ENCODE measurements at places on chromosomes 13 and 19. TPM values are rescaled to one million over a fixed set of nuclear protein-coding genes. Genes with fewer than 3 reads are reported as not detected.
A peak's percentile ranks its signal among the peaks of the same experiment; 100 is the strongest.

- no peaks in the 10 kb centered on the region for H3K36me3 ChIP-seq
- no peak for DNase-seq
- H3K4me1 ChIP-seq, result no peaks in the 10 kb centered on the region
- no peak overlapping the region for H3K4me3 ChIP-seq
- no peak overlapping the region for H3K27ac ChIP-seq
- H3K27me3 ChIP-seq, result no peaks in the 10 kb centered on the region
Observed at GRCh38 chr13:106440866-106441265, 94.6 kb downstream of the EFNB2 start.

- no peak overlapping the region for H3K4me3 ChIP-seq
- DNase-seq, result no peak
- H3K27me3 ChIP-seq, result peaks cover 4% of the 10 kb centered on the region
- H3K36me3 ChIP-seq, result no peaks in the 10 kb centered on the region
Observed at GRCh38 chr19:39915101-39915847, 19.2 kb downstream of the FCGBP start.

- no peaks in the 10 kb centered on the region for H3K4me1 ChIP-seq
- DNase-seq, result no peak
- no peak overlapping the region for H3K27ac ChIP-seq
- H3K27me3 ChIP-seq, result no peaks in the 10 kb centered on the region
Observed at GRCh38 chr13:22235950-22236290, 565.0 kb downstream of the FGF9 start.

DNA sequence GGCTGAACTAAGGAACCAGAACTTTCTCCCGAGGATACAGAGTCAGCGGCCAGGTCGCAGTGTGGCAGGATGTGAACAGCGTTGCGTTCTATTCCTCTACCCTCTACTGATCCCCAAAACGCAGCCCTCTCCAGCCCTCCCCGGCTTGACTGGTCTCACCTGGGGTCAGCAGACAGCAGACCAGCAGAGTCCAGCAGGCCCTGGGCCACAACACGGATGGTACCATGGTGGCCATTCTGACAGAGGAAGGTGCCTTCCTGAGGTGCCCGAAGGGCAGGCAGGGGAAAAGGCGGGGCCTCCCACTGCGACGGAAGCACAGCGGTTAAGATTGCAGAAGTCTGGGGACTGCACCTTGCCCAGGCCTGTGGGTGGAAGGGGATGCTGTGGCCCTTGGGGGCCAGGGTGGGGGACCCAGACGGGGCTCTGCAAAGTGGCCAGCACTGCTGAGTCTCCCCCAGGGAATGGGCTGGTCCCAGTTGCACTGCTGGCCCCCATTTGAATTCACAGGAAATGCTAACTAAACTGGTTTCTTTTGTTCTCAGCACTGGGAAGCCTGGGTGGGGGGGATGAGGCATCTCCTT, at the start of gene ICAM3:
TSS of gene ICAM3 (minus strand) at position 245 of the 581 bp plus-strand sequence. CDS start at position 235, 10 bp downstream.
- H3K4me1 ChIP-seq, result no peaks in the 10 kb centered on the region
- no peak within 1 kb of the TSS for H3K4me3 ChIP-seq

DNA sequence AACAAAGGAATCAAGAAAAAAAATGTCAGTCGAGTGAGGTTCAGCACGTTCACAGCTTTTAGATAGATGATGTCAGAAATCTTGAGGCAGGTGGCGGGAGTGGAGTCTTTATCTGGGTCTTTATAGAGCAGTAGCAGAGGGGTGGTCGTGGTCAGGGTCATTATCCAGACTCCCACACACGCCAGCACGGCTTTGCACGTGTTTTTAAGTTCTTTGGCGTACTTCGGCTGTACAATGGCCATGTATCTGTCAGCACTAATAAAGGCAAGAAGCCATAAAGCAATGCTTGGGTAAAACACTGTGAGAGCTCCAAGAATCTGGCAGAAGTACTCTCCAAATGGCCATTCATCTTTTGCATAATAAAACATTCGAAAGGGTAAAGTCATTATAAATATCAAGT, 2.9 kb downstream of the GPR18 start:
- H3K36me3 ChIP-seq, result no peaks in the 10 kb centered on the region
- DNase-seq, result no peak
- peaks cover 50% of the 10 kb centered on the region for H3K4me1 ChIP-seq
- H3K27me3 ChIP-seq, result no peaks in the 10 kb centered on the region
- no peak overlapping the region for H3K27ac ChIP-seq

GRCh38 chr13:100666124-100666523, 8.5 kb downstream of the TMTC4 start:
- no peak overlapping the region for H3K27ac ChIP-seq
- no peak overlapping the region for H3K4me3 ChIP-seq
- H3K27me3 ChIP-seq, result no peaks in the 10 kb centered on the region

DNA sequence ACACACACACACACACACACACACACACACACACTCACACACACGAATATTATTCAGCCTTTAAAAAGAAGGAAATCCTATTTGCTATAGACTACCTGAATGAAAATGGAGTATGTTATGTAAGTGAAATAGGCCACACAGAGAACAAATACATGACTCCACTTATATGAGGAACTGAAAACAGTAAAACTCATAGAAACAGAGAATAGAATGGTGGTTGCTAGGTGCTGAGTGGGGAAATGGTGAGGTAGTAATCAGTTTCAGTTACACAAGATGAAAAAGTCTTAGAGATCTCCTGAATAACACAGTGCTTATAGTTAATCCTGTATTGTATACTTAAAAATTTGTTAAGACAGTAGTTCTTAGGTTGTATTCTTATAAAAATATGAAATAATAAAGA, 8.2 kb downstream of the ZNF677 start:
- H3K27me3 ChIP-seq, result no peaks in the 10 kb centered on the region
- H3K27ac ChIP-seq, result no peak overlapping the region
- no peaks in the 10 kb centered on the region for H3K4me1 ChIP-seq
- DNase-seq, result no peak

GRCh38 chr13:30033681-30034457, 183.5 kb upstream of the UBL3 start:
- DNase-seq, result no peak
- no peaks in the 10 kb centered on the region for H3K27me3 ChIP-seq
- no peaks in the 10 kb centered on the region for H3K36me3 ChIP-seq
- H3K4me1 ChIP-seq, result no peaks in the 10 kb centered on the region
- H3K4me3 ChIP-seq, result no peak overlapping the region
- no peak overlapping the region for H3K27ac ChIP-seq

DNA sequence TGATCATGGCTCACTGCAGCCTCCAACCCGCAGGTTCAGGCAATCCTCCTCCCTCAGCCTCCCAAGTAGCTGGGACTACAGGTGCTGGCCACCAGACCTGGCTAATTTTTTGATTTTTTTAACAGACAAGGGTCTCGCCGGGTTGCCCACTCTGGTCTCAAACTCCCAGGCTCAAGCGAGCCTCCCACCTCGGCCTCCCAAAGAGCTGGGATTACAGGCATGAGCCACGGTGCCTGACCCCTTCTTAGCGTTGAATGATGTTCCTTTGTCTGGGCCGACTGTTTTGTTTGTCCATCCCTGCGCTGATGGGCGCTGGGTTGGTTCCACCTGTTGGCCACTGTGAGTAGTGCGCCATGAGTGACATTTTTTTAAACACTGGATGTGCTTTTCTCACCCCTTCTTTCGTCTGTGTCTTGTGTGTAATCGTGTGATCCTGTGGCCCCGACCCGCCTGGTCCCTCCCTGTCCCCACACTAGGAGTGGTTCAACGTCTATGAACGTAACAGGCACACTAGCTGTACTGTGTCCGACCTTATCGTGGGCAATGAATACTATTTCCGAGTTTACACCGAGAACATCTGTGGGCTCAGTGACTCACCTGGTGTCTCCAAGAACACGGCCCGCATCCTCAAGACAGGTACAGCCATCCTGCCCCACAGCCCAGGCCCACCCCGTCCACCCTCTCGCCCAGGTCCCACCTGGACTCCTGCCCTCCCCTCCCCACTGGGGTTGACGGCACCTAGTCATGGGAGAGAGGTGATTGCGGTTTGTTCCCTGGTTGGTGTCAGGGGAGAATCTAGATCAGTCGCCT, 15.0 kb upstream of the EMC10 start:
- peaks cover 2% of the 10 kb centered on the region for H3K27me3 ChIP-seq
- no peak overlapping the region for H3K27ac ChIP-seq
- H3K36me3 ChIP-seq, result peaks cover 61% of the 10 kb centered on the region
- H3K4me1 ChIP-seq, result peaks cover 9% of the 10 kb centered on the region
- peak; percentile 50 for DNase-seq

- H3K36me3 ChIP-seq, result no peaks in the 10 kb centered on the region
- H3K4me3 ChIP-seq, result no peak overlapping the region
- no peaks in the 10 kb centered on the region for H3K27me3 ChIP-seq
- no peaks in the 10 kb centered on the region for H3K4me1 ChIP-seq
- no peak for DNase-seq
- H3K27ac ChIP-seq, result no peak overlapping the region
Observed at GRCh38 chr13:35160896-35161295, 218.8 kb downstream of the NBEA start.

- DNase-seq, result no peak
- no peaks in the 10 kb centered on the region for H3K27me3 ChIP-seq
- no peak overlapping the region for H3K27ac ChIP-seq
- H3K4me3 ChIP-seq, result no peak overlapping the region
- H3K4me1 ChIP-seq, result peaks cover 11% of the 10 kb centered on the region
- no peaks in the 10 kb centered on the region for H3K36me3 ChIP-seq
Observed at GRCh38 chr13:40498461-40498860, 168.0 kb downstream of the FOXO1 start.

DNA sequence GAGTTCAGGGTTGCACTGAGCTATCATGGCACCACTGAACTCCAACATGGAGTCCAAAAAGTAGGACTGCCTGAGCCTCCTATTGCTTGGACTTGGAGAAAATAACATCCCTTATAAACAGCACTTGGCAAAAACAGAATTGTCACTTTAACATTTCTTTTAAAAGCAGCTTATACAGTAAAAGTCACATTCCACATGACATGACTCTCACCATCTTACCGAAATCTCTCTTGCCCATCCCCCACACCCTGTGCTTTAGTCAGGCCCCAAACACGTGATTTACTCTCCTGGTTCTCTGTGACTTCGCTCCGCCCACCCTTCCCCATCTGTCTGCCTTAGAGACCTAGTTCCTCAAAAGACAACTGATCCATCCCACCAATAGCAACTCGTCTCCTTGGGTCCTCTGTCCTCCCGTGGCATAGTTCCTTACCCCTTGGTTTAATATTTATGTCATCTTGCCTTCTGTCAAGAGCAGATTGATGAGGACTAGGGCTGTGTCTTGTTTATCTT, 4.6 kb downstream of the SAFB start:
- no peaks in the 10 kb centered on the region for H3K36me3 ChIP-seq
- peaks cover 79% of the 10 kb centered on the region for H3K4me1 ChIP-seq
- no peak overlapping the region for H3K4me3 ChIP-seq

DNA sequence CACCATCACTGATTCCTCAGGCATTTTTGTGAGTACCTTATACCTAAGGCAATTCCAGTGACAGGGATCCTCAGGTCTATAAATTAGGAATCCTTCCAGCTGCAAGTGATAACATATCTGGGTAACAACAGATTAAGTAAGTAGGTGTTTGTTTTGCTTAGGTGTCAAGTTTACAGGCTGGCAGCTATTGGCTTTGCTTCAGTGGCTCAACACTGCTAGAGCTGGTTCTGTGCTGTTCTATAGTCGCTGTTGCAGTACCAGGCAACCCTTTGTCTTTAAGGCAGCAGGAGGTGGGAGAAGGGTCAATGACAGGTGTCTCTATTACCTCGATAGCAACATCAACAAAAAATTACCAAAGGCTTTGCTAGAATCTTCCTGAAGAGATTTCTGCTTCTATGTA, 27.0 kb downstream of the SLC10A2 start:
- DNase-seq, result no peak
- H3K4me1 ChIP-seq, result no peaks in the 10 kb centered on the region
- no peaks in the 10 kb centered on the region for H3K36me3 ChIP-seq
- no peak overlapping the region for H3K4me3 ChIP-seq
- no peak overlapping the region for H3K27ac ChIP-seq

DNA sequence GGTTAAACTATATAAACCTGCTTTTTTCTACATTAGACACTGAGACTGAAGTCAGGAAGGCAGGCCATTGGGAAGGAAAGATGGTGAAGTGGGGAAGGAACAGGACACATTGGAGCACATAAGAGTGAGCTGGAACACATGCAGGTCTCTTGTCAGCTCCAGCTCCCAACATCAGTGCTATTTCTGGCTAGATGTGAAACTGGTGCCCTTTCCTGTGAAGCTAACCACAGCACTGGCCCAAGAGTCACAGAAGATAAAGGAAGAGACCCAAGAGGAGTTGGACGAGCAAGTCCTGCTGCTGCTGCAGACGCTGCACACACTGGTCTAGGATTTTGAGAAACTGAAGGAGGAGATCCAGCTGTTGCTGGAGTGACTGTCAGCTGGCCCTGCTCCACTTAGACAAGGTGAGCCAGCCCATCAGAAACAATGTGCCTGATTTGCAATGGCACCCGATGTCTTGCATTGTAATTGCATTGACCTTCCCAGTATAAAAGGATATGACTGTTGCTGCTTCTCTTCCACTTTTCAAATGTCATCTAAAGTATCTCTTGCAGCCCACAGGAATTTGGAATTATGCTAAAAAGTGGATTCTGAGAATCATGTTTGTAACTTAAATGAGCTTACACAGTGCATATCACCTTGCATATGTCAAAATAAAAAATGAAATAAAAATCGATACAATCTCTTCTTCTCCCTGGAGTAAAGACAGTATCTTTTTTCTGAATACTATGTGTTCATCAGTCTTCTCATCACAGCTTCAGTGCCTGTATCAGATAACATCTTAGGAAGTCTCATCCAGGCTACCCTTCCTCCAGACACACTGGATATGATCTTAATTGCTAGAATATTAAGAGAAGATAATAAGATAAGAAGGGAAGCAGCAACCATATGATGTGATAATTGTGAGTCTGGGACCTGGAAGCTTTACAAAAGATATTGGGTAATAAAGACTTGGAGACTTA, 230.7 kb upstream of the SPRY2 start:
- no peaks in the 10 kb centered on the region for H3K36me3 ChIP-seq
- no peak overlapping the region for H3K27ac ChIP-seq
- no peak overlapping the region for H3K4me3 ChIP-seq
- H3K4me1 ChIP-seq, result no peaks in the 10 kb centered on the region
- no peaks in the 10 kb centered on the region for H3K27me3 ChIP-seq

- H3K36me3 ChIP-seq, result no peaks in the 10 kb centered on the region
- H3K27me3 ChIP-seq, result no peaks in the 10 kb centered on the region
- H3K4me3 ChIP-seq, result no peak overlapping the region
- H3K27ac ChIP-seq, result no peak overlapping the region
- no peak for DNase-seq
- H3K4me1 ChIP-seq, result no peaks in the 10 kb centered on the region
Observed at GRCh38 chr13:63435667-63436324, 2020.1 kb upstream of the PCDH20 start.

Gene GAPDHS
- total RNA-seq, result not detected

Gene ZNF419
- total RNA-seq, result 7.5 TPM

Gene PBX4
- total RNA-seq, result not detected

Gene CCDC8
- total RNA-seq, result 2.4 TPM

Gene SH2D3A
- total RNA-seq, result not detected

Gene TFDP1
- 37.2 TPM for total RNA-seq

Gene TRPC4
- 0.26 TPM for total RNA-seq

Gene CERS1
- 4.5 TPM for total RNA-seq

Gene IFNL1
- not detected for total RNA-seq

Gene GPATCH1
- 7.0 TPM for total RNA-seq

Gene C19orf81
- not detected for total RNA-seq

Gene C1QTNF9B
- total RNA-seq, result 1.6 TPM

Gene HOMER3
- 69.4 TPM for total RNA-seq

Gene ENOX1
- 0.34 TPM for total RNA-seq

Gene POLR1D
- 128 TPM for total RNA-seq

Gene TMPRSS9
- not detected for total RNA-seq

Gene MICU2
- 43.8 TPM for total RNA-seq

Measured in psoas muscle (tissue), 8 donors.